ENCODE measurements at places on chromosomes 12 and 14. TPM values are rescaled to one million over a fixed set of nuclear protein-coding genes. Genes with fewer than 3 reads are reported as not detected.
A peak's percentile ranks its signal among the peaks of the same experiment; 100 is the strongest.

GRCh38 chr12:93347054-93347785 is 30.5 kb upstream of the NUDT4 start:
- H3K4me1 ChIP-seq, result no peaks in the 10 kb centered on the region
- no peaks in the 10 kb centered on the region for H3K36me3 ChIP-seq
- H3K4me3 ChIP-seq, result no peak overlapping the region
- H3K27ac ChIP-seq, result no peak overlapping the region

GRCh38 chr12:16606991-16607390 is 1.0 kb upstream of the LMO3 start:
- H3K4me1 ChIP-seq, result no peaks in the 10 kb centered on the region
- H3K27me3 ChIP-seq, result no peaks in the 10 kb centered on the region
- H3K4me3 ChIP-seq, result peak overlapping the region; percentile 50

DNA sequence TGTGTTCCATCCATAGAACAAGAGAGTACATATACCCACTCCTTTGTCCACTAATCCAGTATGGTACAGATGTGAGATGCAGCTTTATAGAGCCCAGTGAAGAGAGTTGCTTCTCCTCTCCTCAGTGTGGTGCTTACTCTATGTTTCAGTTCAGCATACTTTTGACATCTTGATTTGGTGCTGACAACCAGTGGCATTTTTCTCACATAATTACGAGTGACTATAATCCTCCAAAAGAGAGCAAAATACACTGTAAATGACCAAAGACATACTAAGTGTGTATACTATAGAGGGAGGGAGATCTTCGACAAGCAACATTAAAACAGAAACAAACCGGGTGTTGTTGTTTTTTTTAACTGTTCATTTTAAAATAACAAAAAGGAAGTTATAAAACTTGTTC is 191.5 kb downstream of the KLHL28 start:
- H3K27me3 ChIP-seq, result no peaks in the 10 kb centered on the region
- no peak overlapping the region for H3K4me3 ChIP-seq
- DNase-seq, result no peak
- H3K36me3 ChIP-seq, result no peaks in the 10 kb centered on the region

GRCh38 chr12:77610446-77610845 is 220.2 kb upstream of the NAV3 start:
- H3K4me3 ChIP-seq, result no peak overlapping the region
- no peak for DNase-seq
- no peak overlapping the region for H3K27ac ChIP-seq

- no peaks in the 10 kb centered on the region for H3K4me1 ChIP-seq
- DNase-seq, result no peak
- H3K36me3 ChIP-seq, result no peaks in the 10 kb centered on the region
- no peak overlapping the region for H3K27ac ChIP-seq
Measured at GRCh38 chr12:10235761-10236631, 23.3 kb downstream of the GABARAPL1 start.

MED6 gene
- 56.9 TPM for total RNA-seq

DNA sequence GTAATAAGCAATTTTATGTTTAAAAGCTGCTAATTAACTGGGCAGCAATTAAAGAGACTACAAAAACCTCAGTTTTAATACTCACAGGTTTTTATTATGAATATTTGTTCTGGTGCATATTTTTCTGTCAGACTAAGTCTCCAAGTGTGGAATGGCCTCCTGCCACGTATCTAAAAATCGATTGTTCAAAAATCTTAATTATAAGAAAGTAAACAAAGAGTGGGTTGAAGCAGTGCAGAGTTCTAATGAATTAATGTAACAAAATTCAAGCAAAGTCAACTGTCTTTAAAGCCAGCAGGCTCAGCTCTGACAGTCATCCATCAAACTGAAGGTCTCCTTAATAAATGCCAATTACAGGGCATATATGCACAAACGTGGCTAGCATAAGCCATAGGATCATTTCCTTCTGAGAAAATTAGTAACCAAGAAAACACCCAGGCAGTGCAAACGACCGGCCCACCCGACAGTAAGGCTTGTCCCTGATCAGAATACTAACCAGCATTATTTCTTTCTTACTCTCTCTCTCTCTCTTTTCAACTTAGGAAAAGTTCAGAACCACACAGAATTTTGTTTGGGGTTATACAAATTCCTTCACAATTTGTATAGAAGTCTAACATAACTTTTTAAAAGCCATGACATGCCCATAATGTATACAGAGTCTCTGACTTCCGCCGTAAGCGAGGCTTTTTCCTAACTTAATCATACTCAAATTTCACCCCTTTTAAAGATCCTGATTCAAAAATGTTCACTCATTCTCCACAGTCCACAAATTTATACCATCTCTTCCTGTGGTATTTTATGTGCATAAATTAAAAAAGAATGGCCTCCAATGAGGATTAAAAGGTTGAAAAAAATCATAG is 83.8 kb downstream of the SLC25A21 start:
- H3K4me3 ChIP-seq, result no peak overlapping the region
- no peaks in the 10 kb centered on the region for H3K36me3 ChIP-seq
- no peak for DNase-seq
- H3K4me1 ChIP-seq, result no peaks in the 10 kb centered on the region
- no peak overlapping the region for H3K27ac ChIP-seq

- no peaks in the 10 kb centered on the region for H3K36me3 ChIP-seq
- H3K27me3 ChIP-seq, result no peaks in the 10 kb centered on the region
- peaks cover 9% of the 10 kb centered on the region for H3K4me1 ChIP-seq
- H3K4me3 ChIP-seq, result peak overlapping the region; percentile 92
- peak overlapping the region; percentile 41 for H3K27ac ChIP-seq
Measured at GRCh38 chr12:79687711-79688260, 3.0 kb downstream of the PAWR start.

MYL2 gene
- total RNA-seq, result not detected

DNA sequence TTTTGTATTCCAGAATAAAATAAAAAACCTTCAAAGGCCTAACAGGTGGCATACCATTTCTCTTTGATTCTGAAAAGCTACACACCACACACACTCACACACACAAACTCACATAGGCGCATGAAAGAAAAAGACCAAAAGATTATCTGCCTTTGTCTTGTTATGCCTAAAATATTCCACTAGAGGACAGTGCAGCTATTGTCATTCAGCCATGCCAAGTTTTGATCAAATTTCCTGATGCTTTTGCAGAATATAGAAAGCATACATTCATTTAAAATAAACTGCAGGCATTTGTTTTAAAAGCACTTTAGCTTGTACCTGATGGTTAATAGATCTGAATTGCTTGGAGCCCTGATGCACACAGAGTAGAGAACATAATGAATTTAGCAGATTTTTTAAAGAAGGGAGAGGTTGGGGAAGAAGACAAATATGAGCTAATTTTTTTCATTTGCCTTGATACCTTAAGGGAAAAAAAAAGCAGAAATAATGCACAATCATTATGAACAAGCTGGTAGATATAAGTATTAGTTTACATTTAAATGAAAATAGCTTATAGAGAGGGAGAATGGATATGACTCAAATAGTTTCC is 1766.9 kb upstream of the SEL1L start:
- H3K27ac ChIP-seq, result no peak overlapping the region
- no peaks in the 10 kb centered on the region for H3K4me1 ChIP-seq
- H3K4me3 ChIP-seq, result no peak overlapping the region
- no peak for DNase-seq

GRIP1 gene
- 0.48 TPM for total RNA-seq

TSHR gene
- total RNA-seq, result not detected

DNA sequence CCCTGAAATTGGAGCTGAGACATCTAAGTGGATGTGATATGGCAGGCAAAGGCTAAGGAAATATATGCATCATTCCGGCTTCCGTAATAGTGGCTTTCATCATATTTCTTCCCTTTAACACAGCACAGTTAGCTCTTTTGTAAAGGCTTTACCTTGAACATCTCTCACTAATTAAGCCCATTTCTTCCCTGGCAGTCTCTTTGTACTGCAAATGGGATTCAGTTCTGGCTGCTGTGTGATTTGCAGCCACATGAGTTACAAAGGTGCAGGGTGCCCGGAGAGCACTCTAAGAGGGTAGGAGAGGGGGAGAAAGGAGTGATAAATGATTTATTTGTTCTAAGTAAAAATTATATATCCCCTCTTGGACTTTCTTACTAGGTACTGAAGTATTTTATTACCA is 232.1 kb upstream of the CCDC196 start:
- H3K4me3 ChIP-seq, result no peak overlapping the region
- DNase-seq, result no peak
- H3K27me3 ChIP-seq, result no peaks in the 10 kb centered on the region
- H3K27ac ChIP-seq, result no peak overlapping the region
- H3K4me1 ChIP-seq, result no peaks in the 10 kb centered on the region

FLVCR2 gene
- total RNA-seq, result 4.6 TPM

DNA sequence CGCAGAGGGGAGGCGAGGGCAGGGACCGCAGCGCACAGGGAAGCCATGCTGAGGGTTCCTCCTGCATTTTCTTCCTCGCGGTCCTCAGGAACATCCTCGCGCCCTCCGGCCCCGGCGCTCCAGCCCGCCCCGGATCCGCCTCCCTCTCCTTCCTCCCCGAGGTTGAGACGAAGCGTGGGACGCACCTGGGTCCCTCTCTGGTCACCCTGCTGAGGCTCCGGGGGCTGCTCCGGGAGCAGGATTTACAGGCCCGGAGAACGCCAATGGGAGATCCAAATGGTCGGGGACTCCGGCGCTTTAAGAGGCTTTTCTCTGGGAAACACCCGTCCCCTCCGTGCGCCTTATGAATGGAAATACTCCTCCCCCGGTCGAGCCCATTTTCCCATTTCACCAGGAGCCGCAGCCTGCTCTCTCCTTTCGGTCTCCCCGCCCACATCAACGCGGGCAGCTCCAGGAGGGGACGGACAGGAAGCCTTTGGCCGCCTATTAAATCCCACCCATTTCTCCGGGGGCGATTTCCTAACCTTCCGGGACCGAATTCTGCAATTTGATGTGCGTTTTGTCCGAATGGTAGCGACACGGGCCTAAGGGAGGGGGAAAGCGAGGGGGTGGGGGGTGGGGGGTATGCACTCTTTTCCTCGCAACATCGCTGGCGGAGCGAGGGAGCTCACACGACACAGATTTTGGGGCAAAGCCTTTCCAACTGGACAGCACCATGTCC is at the start of gene UNC79:
Gene UNC79, plus strand, starts transcription at position 625 of the 721 bp plus-strand sequence. Its CDS starts 91 bp downstream, at position 716.
- peak within 1 kb of the TSS; percentile 37 for H3K4me3 ChIP-seq
- H3K27me3 ChIP-seq, result peaks cover 37% of the 10 kb centered on the region
- peaks cover 5% of the 10 kb centered on the region for H3K4me1 ChIP-seq
- no peak within 1 kb of the TSS for H3K27ac ChIP-seq

PIWIL1 gene
- total RNA-seq, result not detected

DNA sequence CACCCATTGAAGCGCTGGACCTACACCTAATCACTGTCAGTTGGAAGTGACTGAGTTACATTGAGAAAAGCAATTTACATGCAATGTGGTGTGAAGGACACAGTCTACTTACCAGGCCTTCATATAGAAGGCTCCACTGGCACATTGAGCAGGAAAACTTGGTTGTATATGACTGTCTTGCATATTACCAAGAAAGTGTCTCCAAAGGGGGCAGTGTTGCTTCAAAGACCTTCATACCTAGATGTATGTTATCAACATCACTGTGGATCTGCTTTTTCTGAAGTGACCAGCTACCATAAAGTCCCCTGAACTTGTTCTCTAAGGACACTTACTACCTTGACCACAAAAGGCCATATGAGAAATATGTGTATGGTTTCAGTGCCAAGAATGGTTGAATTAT is 64.1 kb downstream of the NELL2 start:
- no peak for DNase-seq
- H3K36me3 ChIP-seq, result no peaks in the 10 kb centered on the region
- H3K27ac ChIP-seq, result no peak overlapping the region
- no peaks in the 10 kb centered on the region for H3K4me1 ChIP-seq

DNA sequence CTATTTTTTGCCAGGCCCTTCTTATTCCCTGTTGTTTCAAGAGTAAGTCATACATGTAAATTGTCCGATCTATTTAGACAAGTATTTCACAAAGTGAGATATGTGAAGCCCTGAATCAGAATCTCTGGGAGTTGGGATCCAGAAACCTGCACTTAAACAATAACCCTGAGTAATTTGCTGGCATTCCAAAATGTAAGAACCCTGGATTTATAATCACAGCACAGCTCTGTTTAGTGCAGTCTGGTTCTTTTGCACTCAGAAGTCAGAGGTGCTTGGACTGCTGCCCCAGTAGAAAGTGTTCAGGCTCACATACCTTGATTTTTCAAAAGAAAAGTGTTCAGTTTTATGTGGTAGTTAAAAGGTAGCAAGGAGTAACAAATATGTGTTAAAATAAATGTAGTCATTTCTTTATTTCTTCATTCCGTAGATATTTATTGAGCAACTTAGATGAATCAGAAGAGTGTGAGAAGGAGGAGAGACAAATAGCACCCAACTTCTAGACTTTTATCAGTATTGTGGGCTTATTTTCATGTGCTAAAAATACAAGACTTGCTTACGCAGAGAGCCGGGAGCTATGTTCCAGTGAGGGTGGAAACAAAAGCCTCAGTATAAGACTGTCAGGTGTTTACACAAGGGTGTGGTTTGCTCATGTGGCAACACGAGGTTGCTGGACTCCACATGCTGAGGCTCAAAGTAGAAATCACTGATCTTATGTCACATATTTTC is 70.1 kb downstream of the SYNE2 start:
- H3K36me3 ChIP-seq, result no peaks in the 10 kb centered on the region
- H3K4me3 ChIP-seq, result no peak overlapping the region
- peaks cover 2% of the 10 kb centered on the region for H3K4me1 ChIP-seq
- H3K27me3 ChIP-seq, result no peaks in the 10 kb centered on the region

SIX6 gene
- not detected for total RNA-seq

TAS2R43 gene
- total RNA-seq, result 6.1 TPM

GRCh38 chr14:20455355-20456300 is 602 bp downstream of the APEX1 start:
- peak; percentile 55 for DNase-seq
- H3K4me3 ChIP-seq, result peak overlapping the region; percentile 60
- no peaks in the 10 kb centered on the region for H3K27me3 ChIP-seq
- peaks cover 22% of the 10 kb centered on the region for H3K36me3 ChIP-seq
- no peaks in the 10 kb centered on the region for H3K4me1 ChIP-seq

DNA sequence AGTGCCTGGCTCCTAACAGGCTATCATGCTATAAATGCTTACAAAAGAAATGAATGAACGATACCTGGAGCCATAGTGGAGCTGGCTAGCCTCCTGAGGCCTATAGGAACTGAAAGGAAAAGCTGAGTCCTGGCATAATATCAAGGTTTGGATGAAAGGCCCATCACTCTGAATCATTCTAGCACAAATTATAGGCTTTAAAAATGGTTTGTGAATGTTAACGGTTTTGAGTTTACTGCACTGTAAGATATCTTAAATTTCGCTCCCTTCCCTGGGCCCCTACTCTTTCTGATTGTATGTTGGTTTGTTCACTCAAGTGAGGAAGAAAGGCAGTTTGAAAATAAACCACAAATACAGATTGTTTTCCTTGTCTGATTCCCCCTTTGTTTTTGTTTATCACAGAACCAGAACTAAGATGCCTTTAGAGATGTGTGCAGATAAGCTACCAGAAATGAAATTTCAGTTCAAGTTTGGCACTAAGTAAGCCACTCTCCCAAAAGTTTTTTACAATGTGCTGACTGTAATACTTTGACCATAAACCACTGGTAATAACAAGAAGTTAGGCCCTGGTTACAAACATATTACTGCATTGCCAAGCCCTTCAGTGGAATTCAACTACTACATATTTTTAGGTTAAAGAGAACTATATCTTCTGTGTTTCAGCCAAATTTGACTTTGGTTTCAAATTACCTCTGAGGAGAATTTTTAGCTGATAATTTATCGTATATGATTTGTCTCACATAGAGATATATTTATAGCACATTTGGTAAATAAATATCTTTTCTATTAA is 89.5 kb downstream of the ALX1 start:
- H3K27me3 ChIP-seq, result no peaks in the 10 kb centered on the region
- no peak overlapping the region for H3K27ac ChIP-seq
- no peaks in the 10 kb centered on the region for H3K36me3 ChIP-seq
- DNase-seq, result no peak

TAC3 gene
- total RNA-seq, result not detected

- H3K4me1 ChIP-seq, result no peaks in the 10 kb centered on the region
- no peak overlapping the region for H3K4me3 ChIP-seq
- H3K36me3 ChIP-seq, result no peaks in the 10 kb centered on the region
Measured at GRCh38 chr14:70350078-70350477, 9.4 kb downstream of the COX16 start.

TSPAN8 gene
- 3.1 TPM for total RNA-seq
